ENCODE measurements at places on chromosomes 3 and 15.

DNA sequence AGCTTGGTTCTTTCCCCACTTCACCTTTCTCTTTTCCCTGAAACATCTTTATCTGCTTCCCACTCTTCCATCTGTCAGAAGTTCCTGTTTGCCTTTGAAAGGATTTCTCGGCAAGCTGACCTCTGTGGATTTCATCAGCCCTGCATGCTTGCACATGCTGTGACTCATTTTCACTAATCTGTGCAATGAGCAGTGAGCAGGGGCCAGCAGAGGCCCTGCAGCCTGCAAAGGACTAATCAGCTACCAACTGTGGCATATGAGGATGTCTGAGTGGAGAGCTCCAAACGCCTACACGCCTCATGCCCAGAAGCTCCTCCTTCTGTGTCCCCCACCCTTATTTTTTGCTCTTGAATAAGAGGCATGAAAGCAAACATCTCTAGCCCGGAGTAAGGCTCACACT lies 333.0 kb upstream of the SEMA6D start:
- DNase-seq: no peak

GRCh38 chr3:1561427-1561826 lies 468.6 kb downstream of the CNTN6 start:
- DNase-seq: no peak

- DNase-seq: no peak
These were observed 390.4 kb downstream of the ZBTB20 start for GRCh38 chr3:114756506-114757279.

- no peak for DNase-seq
These were observed 222.7 kb upstream of the DNAJC19 start for GRCh38 chr3:181212271-181212670.

GRCh38 chr3:125005676-125006075 lies 50.1 kb downstream of the HEG1 start:
- DNase-seq: no peak
